NCI-H748 treated with DMSO at 0.1 percent for 48 hours (cell line): ENCODE measurements at places on chromosomes 2 and 18.

- no peak for DNase-seq
Observed at GRCh38 chr2:3793249-3793648, 89.9 kb downstream of the DCDC2C start.

DNA sequence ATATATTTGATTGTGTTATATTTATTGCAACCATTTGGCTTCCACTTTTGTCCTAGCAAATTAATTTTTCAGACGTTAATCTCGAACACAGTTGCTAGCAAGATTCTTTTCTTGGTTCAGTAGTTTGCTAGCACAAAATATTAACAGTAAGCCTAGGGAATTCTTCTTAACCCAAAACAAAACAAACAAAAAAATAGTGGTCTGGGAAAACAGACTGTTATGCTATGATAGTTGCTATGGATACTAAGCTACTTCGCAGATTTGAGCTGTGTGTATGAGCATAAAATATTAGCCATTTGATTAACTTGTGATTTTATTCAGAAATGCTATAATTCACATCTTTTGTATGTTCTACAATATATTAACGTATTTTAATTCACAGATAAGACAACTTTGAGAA, 541.5 kb upstream of the NETO1 start:
- no peak for DNase-seq

GRCh38 chr2:88865801-88866371, 174.4 kb downstream of the RPIA start:
- DNase-seq: no peak

- DNase-seq: no peak
Observed at GRCh38 chr2:115036818-115037217, 594.4 kb downstream of the DPP10 start.

DNA sequence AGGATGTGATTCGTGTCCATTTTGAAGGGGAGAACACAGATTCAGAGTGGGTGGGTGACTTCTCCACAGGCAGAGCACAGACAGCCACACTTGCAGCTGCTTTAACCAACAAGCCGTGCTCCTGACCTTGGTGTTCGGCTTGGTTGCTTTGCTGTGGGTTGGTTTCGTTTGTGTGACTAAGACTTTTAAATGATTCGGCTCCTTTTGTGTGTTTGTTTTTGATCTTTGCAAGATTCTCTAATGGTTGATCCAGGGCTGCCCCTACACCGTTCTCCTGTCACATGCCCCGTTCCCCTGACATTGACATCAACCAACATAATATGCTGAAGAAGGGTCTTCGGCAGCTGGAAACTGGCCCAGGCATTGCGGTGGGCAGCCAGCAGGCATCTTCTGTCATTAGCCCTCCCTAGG, 95.9 kb upstream of the MBOAT2 start:
- no peak for DNase-seq

DNA sequence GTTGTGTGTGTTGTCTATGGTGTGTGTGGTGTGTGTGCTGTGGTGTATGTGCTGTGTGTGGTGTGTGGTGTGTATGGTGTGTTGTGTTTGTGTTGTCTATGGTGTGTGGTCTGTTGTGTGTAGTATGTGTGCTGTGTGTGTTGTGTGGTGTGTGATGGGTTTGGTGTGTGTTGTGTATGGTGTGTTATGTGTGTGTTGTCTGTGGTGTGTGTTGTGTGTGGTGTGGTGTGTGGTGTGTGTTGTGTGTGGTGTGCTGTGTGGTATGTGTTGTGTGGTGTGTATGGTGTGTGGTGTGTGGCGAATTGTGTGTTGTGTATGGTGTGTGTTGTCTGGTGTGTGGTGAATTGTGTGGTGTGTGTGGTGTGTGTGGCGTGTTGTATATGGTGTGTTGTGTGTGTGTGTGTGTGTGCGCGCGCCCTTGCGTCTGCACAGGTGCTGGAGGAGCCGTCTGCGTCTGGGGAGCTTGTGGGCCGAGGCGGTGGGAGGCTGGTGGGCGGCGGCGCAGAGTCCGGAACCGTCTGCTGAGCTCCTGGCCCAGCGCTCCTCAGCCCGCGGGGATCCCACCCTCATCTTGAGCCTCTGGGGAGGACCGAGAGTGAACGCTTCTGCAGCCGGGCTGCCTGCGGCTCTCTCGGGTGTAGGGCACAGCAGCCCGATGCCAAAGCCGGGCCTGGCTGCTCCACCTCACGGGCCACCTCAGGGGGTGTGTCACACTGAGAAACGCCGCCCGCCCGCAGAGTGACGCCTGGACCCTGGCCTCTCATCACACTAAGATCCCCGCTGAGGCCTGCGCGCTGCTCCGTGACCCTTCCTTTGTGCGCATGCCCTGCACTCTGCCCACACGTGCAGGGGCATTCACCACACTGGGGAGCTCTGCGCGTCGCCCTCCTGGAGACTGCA, 8.8 kb upstream of the ADI1 start:
- DNase-seq: no peak

- DNase-seq: no peak
Observed at GRCh38 chr2:20456116-20456571, 9.3 kb downstream of the RHOB start.

GRCh38 chr2:160429248-160430000, 64.2 kb downstream of the RBMS1 start:
- peak; percentile 44 for DNase-seq

DNA sequence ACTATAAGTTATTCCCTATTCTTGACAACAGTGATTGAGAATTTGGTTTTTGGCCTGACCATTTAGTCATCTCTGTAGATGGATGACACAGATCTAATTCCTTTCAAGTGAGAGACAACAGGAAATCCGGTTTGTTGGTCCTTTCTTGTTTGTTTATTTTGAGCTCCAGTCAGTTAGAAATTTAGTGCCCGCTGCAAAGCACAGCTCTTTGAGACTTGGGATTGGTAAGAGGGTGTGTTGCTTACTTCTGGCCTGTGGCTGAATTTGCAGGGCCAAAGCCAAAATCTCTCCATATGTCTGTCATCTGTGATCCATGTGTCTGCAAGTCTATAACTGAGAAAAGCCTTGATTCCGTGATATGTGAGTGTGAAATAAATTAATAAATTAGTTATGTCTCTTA, 74.3 kb downstream of the BIN1 start:
- DNase-seq: no peak

DNA sequence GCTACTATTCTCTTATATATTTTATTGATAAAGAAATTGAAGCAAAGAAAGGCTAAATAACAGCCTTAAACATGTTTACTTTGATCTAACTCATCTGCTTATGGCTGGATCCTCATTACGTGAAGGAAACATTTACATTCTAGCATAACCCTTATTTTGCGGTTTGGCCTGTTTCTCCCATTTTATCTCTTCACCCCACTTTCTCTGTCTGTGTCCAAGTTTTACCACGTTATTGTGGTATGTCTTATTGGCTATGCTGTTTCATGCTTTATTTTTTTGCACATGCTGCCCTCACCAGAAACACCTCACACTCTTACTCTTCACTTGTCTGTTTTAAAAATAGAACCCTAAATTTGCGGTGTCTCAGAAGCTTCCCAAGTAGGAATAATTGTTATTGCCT, 78.5 kb downstream of the RPIA start:
- no peak for DNase-seq

DNA sequence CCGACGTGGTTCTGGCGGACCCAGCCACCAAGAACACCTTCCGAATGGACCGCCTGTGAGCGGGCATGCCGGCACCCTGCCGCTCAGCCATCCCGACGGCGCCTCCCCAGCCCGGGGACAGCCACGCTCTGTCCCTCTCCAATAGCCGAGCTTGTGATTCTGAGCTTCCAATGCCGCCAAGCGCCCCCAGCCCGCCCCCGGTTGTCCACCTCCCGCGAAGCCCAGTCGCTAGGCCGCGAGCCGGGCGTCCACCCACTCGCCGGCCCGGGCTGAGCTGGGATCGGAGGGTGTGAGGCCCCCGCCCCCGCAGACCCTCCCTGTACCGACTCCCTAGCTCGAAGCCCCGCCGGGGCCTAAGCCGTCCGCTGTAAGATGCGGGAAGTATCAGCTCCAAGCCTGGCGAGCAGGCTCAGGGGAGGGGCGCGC, 1195.1 kb upstream of the CHAC2 start:
- DNase-seq: no peak

DNA sequence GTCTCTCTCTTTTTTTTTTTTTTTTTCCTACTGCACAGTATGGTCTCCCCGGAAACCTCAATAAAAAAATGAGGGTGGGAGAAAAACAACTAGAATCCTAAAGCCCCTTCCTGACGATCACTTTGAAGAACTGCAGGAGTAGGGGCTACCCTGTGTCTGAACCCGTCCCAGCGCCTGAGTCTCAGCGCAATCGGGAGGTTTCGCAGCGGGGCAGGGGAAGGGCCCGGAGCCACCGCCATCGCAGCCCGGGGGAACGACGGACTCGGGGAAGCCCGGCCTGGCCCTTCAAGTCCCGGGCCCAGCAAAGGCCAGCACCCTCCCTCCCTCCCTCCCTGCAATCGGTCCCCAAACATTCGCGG, 411 bp downstream of the NARS1 start:
- no peak for DNase-seq

DNA sequence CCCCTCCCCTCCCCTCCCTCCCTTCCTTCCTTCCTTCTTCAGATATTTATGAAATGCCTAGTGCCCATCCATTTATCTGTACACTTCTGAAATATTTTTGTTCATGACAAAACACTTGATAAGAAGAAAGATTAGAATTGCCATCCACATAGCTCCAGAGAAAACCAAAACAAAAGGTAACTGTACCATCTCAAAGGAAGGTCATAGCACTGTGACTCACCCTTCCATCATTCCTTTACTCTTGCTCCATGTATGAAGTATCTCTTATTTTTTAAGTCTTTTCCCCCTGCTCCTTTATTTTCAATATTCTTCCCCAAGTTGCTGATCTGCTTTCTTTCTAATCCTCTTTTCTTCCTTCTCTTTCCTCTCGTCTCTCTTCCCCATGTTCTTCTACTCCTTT, 9.9 kb downstream of the CNTNAP5 start:
- no peak for DNase-seq

- no peak for DNase-seq
Observed at GRCh38 chr2:238407566-238407965, 19.2 kb upstream of the ASB1 start.

DNA sequence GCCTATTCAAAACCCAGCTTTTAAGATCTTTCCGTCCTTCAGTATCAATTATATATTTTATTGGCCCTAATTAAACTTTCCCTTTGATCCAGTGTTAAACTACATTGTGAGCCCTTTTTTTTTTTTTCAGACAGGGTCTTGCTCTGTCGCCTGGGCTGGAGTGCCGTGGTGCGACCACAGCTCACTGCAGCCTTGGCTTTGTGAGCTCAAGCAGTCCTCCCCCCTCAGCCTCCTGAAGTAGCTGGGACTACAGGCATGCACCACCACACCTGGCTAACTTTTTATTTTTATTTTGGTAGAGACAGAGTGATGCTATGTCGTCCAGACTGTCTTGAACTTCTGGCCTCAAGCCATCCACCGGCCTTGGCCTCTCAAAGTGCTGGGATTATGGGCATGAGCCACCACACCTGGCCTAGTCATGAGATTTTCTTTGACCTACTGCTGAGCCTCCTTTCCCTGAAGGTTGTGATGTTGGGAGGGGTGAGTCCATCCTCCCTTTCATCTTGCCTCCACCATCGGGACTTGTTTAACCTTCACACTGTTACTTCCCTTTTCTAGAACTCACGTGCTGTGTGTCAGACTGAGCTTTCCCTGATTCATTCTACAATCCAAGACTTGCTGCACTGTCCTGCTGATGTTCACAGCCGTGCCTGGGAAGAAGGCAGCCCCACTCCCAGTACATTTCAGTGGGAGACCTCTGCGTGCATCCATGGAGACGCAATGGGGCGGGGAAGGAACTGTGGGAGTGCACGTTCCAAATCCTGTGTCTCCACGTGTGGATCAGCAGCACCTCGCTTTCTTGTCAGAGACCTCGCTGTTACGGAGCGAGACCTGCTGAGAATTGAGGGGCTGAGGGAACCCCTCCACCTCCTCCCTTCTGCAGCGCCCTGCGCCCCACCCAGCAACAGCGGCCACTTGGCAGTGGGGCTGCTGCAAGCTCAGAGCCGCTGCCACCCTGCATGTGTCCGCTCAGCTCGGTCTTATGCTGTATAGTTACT, 10.8 kb downstream of the OXER1 start:
- no peak for DNase-seq

GRCh38 chr18:78330766-78331165, 648.9 kb upstream of the SALL3 start:
- no peak for DNase-seq

- DNase-seq: no peak
Observed at GRCh38 chr18:54859667-54860421, 31.6 kb downstream of the RAB27B start.

- no peak for DNase-seq
Observed at GRCh38 chr2:154638783-154639182, 59.7 kb upstream of the KCNJ3 start.

DNA sequence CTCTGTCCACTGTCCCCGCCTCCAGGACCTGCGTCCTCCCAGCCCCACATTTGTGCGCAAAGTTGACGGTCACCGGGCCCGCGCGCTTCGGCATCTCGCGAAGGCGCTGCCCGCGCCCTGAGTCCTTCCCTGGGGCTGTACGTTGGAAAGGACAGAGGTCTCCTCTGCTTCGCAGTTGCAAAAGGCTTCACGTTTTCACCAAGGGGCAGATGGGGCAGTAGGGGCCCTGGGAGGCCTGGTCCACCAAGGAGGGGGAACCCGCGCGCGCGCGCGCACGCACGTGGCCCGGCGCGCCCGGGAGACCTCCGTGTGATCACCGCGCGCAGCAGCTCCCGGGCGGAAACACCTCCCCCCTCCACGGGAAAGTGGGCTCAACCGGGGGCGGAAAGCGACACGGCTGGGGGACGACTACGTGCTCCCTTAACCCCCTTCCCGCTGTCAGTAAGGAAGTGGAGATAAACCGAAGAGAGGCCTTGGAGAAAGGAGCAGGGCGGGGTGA, 21.9 kb downstream of the TEX44 start:
- no peak for DNase-seq

GRCh38 chr18:3424280-3424890, 25.6 kb upstream of the TGIF1 start:
- DNase-seq: no peak

DNA sequence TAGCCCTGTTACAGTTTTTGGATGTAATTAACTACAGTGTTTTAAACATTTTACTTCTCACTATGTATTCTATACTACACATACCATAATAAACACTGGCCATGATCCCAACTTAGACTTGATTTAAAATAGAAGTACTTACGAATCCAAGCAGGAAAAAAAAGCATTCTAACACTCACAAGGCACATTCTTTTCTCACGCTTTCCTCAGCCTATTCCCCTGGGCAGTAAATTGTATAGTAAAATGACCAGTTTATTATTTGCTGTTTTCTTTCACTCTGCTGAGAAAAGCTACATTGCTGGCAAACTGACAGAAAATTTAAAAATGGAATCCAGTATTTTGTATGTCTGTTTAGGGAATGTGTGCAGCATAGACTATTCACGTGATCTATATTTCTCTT, 2.8 kb upstream of the TANC1 start:
- DNase-seq: no peak

- no peak for DNase-seq
Observed at GRCh38 chr2:21715887-21716286, 592.1 kb downstream of the TDRD15 start.

DNA sequence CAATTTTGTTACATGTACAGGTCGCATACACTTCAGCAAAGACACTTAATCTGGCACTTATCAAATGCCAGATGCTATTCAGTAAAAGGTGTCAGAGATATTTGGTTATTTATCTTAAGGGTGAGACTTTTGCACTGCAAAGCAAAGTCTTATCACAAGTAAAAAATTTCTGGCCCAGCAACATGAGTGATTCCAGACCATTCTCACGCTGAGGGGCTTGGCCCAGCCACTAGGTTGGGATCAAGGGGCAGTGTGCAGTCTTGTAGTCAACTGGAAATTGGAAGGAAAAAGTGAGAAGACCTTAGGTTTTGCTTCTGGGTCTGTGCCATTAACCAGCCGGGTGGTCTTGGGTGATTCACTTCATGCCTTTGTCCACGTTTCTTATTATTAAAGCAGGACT, 181.6 kb downstream of the RNF144A start:
- DNase-seq: no peak

GRCh38 chr2:102181919-102182635, 4.7 kb upstream of the IL1RL2 start:
- no peak for DNase-seq
